ENCODE measurements at places on chromosomes 7 and 10. TPM values are rescaled to one million over a fixed set of nuclear protein-coding genes. Genes with fewer than 3 reads are reported as not detected.

Gene NAT16
- not detected for total RNA-seq

Gene PRKG1
- total RNA-seq: 11.9 TPM

Gene SEMA3A
- total RNA-seq: 0.10 TPM

Gene SERPINE1
- 11.4 TPM for total RNA-seq

Gene EBF3
- total RNA-seq: 8.0 TPM

Gene MSS51
- 1.4 TPM for total RNA-seq

Gene CALHM3
- total RNA-seq: not detected

Gene CCDC3
- total RNA-seq: 25.1 TPM

Gene INTS15
- 30.4 TPM for total RNA-seq

Gene SFXN3
- 9.5 TPM for total RNA-seq

Gene FAM13C
- 125 TPM for total RNA-seq

Gene WASL
- total RNA-seq: 36.7 TPM

Gene CTNNA3
- total RNA-seq: 19.2 TPM

DNA sequence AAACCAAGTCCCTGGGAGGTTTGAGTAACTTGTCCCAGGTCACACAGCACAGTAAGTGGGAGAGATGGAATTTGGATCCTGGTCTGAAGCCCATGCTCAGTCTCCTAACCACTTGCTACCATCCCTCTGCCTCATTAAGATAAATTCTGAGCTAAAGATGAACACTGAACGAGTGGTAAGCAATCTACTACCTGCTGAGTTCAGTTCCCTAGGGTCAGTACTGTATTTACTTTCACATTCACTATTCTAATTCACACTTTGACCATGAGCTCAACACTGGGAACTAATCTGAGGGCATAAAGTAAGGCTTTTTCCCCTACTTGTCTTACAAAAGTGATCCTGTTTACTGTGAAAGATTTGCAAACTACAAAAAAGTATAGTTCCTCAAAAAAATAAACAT is 2.4 kb downstream of the UROS start:
- H3K27ac ChIP-seq: no peak overlapping the region
- H3K36me3 ChIP-seq: peaks cover 2% of the 10 kb centered on the region
- DNase-seq: no peak
- H3K4me3 ChIP-seq: no peak overlapping the region
- no peaks in the 10 kb centered on the region for H3K27me3 ChIP-seq

GRCh38 chr10:61990761-61991135 is 89.2 kb downstream of the ARID5B start:
- H3K27me3 ChIP-seq: no peaks in the 10 kb centered on the region
- H3K4me3 ChIP-seq: no peak overlapping the region
- H3K4me1 ChIP-seq: peaks cover 17% of the 10 kb centered on the region
- no peaks in the 10 kb centered on the region for H3K36me3 ChIP-seq
- DNase-seq: no peak

GRCh38 chr7:133023370-133024071 is 58.4 kb downstream of the CHCHD3 start:
- peaks cover 12% of the 10 kb centered on the region for H3K4me1 ChIP-seq
- no peaks in the 10 kb centered on the region for H3K27me3 ChIP-seq
- H3K27ac ChIP-seq: peak overlapping the region; percentile 26
- no peak for DNase-seq
- H3K36me3 ChIP-seq: no peaks in the 10 kb centered on the region
- no peak overlapping the region for H3K4me3 ChIP-seq

DNA sequence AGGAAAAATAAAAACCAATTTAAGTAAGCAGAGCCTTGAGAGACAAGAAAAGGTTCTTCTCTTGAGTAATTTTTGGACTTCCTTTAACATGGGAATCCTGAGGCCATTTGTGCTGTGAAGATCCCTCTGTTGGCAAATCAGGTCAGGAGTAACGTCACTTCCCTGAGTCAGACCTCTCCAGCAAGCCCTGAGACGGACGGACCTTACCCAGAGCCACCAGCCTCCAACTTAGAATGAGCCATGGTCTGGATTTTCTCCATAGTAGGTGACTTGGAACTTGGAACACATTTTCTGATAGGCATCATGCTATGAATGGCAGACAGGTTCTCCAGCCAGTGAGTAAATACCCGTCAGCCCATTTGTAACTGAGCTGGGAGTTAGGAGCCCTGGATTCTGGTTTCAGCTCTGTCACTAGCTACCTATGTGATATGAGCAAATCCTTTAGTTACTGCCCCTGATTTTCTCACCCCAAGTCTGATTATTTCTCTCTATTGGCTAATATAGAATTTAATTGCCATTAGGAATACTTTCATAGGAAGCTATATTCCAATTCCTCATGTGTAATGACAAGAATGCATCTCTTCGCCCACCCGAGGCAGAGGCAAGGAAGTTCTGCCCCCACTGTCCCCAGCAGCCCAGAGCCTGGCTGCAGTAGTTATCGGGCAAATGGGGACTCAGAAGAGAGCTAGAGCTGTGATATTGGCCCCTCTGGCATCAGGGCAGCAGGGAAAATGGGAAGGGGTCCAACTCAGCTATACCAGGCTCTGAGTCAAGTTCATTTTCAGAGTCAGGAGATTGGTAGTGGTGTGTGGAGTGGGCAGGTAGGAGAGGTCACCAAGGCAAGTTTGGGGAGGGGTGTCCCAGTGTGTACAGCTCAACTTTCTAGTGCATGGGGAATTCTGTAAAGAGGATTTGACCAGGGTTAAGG is 153.7 kb upstream of the AGK start:
- no peaks in the 10 kb centered on the region for H3K27me3 ChIP-seq
- no peak overlapping the region for H3K27ac ChIP-seq
- DNase-seq: no peak
- no peaks in the 10 kb centered on the region for H3K4me1 ChIP-seq
- H3K36me3 ChIP-seq: no peaks in the 10 kb centered on the region
- H3K4me3 ChIP-seq: no peak overlapping the region

DNA sequence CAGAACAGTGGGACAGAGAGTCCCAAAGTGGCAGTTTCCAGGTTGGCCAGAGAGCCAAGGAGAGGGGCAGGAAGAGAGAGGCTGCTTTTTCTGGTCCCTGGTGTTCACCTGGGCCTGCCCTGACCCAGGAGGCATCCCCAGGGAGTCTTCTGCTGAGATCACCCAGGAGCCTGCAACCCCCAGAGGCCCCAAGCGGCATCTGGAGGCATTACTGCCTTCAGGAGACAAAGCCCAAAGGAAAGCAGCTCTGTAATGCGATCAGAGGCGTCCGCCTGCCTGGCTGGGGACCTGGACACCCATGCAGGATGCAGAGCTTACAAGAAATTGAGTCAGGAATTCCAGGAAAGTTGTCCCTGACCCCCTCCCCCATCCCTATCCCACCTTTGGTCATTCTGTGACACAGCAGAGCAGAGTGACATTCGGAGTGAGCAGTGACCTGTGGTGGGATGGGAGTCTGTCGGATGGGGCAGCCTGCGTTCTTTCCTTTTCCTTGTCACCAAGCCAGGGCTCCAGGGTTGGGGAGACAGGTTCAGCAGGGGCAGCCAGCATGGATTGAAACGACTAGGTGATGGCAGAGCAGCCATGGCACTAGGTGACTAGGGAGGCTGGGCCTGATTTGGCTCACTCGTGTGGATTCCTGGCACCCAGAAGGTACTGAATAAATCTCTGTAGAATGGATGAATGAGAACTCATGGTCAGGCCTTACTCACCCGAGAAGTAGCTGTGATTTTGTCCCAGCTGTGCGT is 10.4 kb downstream of the UNC5B start:
- no peaks in the 10 kb centered on the region for H3K36me3 ChIP-seq
- no peak overlapping the region for H3K27ac ChIP-seq
- no peak overlapping the region for H3K4me3 ChIP-seq
- DNase-seq: peak; percentile 4
- H3K4me1 ChIP-seq: no peaks in the 10 kb centered on the region
- H3K27me3 ChIP-seq: no peaks in the 10 kb centered on the region

GRCh38 chr7:144023171-144023827 is 23.2 kb downstream of the OR6B1 start:
- H3K4me3 ChIP-seq: no peak overlapping the region
- H3K27me3 ChIP-seq: no peaks in the 10 kb centered on the region
- no peaks in the 10 kb centered on the region for H3K4me1 ChIP-seq
- no peak overlapping the region for H3K27ac ChIP-seq
- no peak for DNase-seq
- H3K36me3 ChIP-seq: no peaks in the 10 kb centered on the region

GRCh38 chr10:19767876-19768275 is 48.4 kb upstream of the PLXDC2 start:
- no peak overlapping the region for H3K27ac ChIP-seq
- no peaks in the 10 kb centered on the region for H3K27me3 ChIP-seq
- DNase-seq: no peak
- H3K4me1 ChIP-seq: no peaks in the 10 kb centered on the region
- no peak overlapping the region for H3K4me3 ChIP-seq
- no peaks in the 10 kb centered on the region for H3K36me3 ChIP-seq

DNA sequence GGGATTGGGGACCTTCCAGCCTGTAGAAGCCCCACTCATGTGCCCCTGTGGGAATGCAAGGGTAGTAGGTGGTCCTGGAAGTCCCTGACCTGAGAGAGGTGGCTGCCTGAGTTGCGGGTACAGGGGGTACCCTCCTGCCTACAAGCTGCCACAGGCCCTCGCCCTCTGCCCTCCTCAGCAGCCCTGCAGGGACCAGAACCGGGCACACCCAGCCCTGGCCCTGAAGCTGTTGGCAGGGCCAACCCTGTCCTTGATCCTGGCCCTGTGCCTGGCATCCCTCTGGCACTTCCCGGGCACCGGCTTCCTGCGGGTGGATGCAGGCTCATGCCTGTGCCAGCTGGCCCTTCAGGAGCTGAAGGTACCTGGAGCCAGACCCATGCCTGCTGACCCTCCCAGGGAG is 54.9 kb upstream of the ELN start:
- H3K4me3 ChIP-seq: no peak overlapping the region
- no peak overlapping the region for H3K27ac ChIP-seq
- no peaks in the 10 kb centered on the region for H3K4me1 ChIP-seq
- DNase-seq: no peak

DNA sequence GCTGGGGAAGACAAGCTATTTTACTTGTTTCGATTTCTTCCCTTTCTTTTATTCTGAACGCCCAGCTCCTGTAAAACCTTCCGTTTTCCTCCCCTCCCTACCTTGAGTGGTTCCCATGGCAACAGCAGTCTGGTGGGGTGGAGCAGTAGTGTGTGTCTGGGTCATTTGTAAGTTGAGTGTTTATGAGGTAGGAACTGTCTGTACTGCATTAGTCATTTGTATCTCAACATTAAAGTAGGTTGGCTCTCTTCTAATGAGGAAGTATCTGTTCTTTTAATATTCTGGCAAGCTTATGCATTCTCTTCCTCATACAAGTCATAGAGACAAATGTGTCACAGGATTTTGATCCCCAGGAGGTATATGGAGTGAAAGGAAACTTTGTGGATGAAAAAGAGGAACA is 85.3 kb upstream of the CCDC6 start:
- no peaks in the 10 kb centered on the region for H3K27me3 ChIP-seq
- H3K4me1 ChIP-seq: no peaks in the 10 kb centered on the region
- H3K27ac ChIP-seq: no peak overlapping the region
- no peaks in the 10 kb centered on the region for H3K36me3 ChIP-seq
- H3K4me3 ChIP-seq: no peak overlapping the region

GRCh38 chr10:104069613-104070012 is 16.1 kb downstream of the COL17A1 start:
- no peak overlapping the region for H3K27ac ChIP-seq
- H3K4me1 ChIP-seq: no peaks in the 10 kb centered on the region
- no peak for DNase-seq
- no peak overlapping the region for H3K4me3 ChIP-seq

GRCh38 chr10:122861711-122862161 is 16.1 kb upstream of the CUZD1 start:
- H3K4me1 ChIP-seq: no peaks in the 10 kb centered on the region
- no peak overlapping the region for H3K4me3 ChIP-seq
- H3K27me3 ChIP-seq: no peaks in the 10 kb centered on the region
- no peak for DNase-seq

DNA sequence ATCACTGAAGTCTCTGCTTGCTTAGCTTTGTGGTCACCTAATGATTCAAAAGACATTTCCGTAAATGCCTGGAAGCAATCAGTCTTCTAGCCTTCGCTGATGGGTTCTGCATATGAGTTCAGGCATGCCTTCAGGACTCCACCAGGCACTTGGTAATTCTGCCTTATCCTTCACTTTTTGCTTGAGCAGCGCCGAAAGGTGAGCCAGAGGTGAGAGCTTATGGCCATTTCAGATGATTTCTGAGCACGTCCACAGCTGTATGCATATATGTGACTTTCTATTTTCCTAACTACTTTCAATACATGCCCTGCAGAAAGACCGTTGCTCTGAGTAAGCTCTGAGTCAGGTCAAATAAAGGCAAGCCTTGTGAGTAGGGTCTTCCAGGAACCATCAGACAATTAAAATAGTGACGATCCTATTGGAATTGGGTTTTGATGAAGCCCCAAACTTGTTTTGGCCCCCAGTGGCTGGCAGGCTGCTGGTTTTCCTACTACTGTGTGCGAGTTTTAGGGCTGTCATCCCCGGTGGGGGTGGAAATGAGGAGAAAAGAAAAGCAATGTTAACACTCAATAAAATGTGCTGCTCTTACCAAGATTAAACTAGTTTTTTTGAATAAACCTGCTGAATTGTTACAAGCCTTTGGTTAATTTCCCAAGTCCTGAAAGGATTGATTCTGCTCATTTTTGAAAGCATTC is 154.4 kb upstream of the AKR1E2 start:
- peaks cover 7% of the 10 kb centered on the region for H3K4me1 ChIP-seq
- no peak for DNase-seq

DNA sequence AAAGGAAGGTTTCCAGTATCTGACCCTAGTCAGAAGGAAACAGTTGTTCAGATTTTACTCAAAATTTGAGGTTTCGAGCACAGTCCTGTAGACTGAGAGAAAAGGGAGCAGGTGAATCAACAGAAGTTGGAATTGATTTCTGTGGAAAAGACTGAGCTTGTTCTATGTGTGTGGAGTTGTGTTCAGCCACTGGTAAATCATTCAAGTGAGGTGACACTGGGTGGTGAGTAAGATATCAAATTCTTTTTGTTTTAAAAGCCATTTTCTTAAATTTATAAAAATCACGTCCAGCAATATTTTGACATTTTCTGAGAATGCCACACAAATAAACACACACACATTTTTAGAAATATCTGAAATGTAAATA is 165.1 kb downstream of the HGF start:
- H3K4me3 ChIP-seq: no peak overlapping the region
- H3K27me3 ChIP-seq: no peaks in the 10 kb centered on the region
- no peaks in the 10 kb centered on the region for H3K4me1 ChIP-seq

DNA sequence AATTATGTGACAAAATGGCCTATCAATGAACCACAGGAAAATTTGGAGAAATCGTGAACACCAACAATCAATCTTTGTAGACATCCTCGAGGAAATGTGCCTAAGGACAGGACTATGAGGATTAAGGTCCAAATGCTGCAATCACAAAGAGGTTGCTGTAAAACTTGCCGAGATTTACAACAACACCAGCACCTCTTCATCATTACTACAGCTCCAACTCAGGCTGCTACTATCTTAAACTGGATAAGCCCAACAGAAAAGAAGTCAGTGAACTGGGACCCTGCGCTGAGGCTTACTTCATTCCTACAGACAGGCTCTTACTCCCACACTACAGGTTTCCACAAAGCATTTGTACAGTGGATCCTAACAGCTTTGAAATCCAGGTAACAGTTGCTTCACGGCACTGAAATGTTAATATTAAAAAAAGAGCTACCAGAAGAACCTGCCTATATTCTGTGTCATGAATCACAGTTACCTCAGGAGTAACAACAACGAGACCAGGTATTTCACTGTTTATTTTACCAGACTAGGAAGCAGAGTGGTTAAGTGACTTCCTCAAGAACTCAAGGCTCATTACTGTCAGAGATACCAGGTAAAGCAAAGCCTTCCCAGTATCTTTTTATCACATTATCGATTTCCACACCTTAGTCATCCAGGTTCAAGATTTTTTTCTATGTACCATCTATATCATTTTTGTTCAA is 23.9 kb downstream of the CACUL1 start:
- peaks cover 71% of the 10 kb centered on the region for H3K4me1 ChIP-seq
- H3K27ac ChIP-seq: peak overlapping the region; percentile 54
- H3K36me3 ChIP-seq: no peaks in the 10 kb centered on the region
- DNase-seq: no peak
- no peak overlapping the region for H3K4me3 ChIP-seq
- no peaks in the 10 kb centered on the region for H3K27me3 ChIP-seq

All from gastrocnemius medialis (tissue), 4 donors.